GOT3 (cell line): ENCODE measurements at places on chromosomes 11 and 22.

DNA sequence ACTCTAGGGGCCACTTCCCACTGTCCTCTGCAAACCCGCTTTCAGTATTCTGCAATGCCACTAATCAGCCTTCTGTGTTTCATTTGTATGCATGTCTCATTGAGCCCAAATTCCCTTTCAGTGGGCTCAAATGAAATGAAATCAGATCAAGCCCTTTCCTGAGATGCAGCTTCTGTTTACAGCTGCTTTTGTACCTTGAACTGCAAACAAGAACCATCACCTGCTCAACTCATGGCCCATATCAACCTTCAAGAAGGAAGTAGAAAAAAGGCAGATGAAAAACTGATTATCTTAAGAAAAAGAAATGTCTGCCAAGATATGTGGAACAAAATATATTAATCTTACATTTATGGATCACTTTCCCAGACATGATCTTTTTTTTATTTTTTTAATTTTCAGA is 141.1 kb upstream of the ARHGAP42 start:
- no peak for DNase-seq

- no peak for DNase-seq
These were observed 71.2 kb upstream of the TBCEL start for GRCh38 chr11:120952461-120953434.

DNA sequence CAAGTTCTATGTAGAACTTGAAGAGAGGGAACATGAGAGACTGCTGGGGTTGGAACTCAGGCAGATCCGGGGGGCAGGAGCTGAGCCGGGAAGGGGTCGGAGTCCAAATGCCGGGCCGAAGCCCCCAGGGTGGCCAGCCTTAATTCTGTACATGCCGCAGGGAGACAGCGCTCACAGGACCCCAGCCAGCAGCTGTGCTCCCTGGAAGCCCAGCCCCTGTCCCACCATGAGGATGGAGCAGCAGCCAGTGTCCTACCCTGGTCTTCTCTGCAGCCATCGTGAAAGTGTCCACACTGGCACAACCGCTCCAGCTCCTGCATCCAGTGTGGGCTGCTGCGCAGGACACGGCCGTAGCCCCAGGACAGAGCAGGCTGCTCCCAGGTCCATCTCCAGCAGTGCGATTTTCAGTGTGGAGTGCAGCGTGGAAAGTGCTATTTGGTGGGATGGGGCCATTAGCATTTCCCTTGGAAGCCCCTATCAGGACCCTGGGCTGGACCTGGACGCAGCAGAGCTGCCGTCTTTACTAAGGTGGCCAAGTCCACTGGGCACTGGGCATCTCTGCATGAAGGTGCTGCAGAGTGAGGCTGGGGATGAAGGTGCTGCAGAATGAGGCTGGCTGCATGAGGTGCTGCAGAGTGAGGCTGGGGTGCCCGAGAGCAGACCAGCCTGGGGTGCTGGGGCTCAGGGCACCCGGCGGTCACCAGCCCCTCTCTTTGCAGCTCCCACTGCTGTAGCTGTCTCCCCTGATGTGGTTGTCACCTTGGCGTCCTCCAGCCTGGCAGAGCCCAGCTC is 737.4 kb downstream of the BRD1 start:
- no peak for DNase-seq

- no peak for DNase-seq
These were observed 648 bp downstream of the FOSL1 start for GRCh38 chr11:65899356-65900124.

GRCh38 chr11:9506489-9507276 is 45.9 kb downstream of the ZNF143 start:
- DNase-seq = no peak

GRCh38 chr22:34324763-34325162 is 404.5 kb upstream of the LARGE1 start:
- no peak for DNase-seq

DNA sequence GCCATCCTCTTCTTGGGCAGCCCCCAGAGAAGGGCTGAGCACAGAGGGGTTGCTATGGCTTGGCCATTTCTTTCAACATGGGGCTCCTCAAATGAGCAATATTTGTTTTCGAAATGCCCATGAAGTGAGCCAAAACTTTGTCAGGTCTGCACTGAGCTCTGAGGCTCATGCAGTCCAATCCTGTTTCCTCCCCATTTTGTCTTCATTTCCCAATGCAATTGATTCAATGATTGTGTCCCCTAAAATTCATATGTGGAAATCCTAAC is 60.6 kb upstream of the CD44 start:
- DNase-seq = no peak

DNA sequence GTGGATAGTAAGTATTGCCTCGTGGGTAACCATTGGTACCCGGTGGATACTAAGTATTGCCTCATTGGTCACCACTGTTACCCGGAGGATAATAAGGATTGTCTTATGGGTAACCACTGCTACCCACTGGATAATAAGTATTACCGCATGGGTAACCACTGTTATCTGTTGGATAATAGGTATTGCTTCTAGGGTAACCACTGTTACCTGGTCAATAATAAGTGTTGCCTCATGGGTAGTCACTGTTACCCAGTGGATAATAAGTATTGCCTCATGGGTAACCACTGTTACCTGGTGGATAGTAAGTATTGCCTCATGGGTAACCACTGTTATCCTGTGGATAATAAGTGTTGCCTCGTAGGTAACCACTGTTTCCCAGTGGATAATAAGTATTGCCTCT is 22.6 kb upstream of the NXPE4 start:
- DNase-seq = no peak

- DNase-seq = no peak
These were observed 10.3 kb downstream of the APOL4 start for GRCh38 chr22:36191106-36191836.

DNA sequence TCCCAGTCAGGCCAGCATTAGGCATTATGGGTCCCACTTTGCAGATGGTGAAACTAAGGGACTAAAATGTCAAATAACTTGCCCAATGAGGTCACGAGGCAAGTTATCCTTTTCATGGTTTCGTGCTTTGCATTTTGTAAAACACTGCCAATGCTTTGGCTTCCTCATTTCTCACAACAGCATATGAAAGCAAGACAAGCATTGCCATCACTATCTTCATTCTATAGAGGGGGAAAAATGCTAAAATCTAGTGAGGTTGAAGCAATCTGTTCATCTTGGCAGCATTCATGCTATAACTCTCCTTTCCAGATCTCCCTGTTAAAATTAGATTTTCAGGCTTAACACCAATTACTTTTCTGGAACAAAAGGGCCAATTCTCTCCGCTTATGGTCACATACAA is 14.8 kb downstream of the FAM181B start:
- no peak for DNase-seq

DNA sequence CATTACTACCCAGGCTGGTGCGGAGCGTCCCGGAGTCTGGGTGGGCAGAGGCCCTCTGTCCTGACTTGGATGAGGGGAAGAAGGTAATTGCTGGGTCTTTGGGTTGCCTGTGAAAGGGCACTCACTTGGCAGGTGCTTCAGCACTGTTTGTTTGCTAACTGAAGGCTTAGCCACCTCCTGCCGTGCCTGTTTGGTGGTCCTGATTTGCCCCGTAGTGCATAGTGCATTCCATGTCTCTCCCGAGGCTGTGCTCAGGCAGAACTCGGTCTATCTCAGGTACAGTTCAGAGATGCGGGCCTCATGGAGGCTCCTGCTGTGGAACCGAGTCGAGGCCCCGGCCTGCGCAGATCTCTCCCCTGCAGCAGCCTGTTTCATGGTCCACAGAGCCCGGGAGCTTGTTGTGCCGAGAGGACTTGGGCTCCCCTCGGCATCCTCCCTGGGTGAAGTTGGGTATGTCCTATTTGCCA is 146.2 kb downstream of the TBC1D22A start:
- no peak for DNase-seq

DNA sequence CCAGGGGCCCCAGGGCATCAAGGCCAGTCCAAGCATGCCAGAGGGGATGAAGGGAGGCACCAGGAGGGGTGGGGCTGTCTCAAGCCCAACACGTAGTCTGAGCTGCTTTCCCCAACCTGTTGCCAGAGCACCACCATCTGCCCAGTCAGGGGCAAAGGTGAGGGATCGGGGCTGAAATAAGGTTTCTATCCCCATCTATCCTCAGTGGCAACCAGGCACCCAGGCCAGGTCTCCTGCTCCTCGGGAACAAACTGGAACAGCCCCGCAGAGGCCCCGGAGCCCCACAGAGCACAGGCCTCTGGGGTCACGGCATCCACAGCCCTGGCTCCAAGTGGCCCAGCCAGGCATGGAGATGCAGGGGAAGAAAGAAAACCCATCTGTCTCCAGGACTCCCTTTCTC is 19.3 kb downstream of the STARD10 start:
- DNase-seq = no peak

DNA sequence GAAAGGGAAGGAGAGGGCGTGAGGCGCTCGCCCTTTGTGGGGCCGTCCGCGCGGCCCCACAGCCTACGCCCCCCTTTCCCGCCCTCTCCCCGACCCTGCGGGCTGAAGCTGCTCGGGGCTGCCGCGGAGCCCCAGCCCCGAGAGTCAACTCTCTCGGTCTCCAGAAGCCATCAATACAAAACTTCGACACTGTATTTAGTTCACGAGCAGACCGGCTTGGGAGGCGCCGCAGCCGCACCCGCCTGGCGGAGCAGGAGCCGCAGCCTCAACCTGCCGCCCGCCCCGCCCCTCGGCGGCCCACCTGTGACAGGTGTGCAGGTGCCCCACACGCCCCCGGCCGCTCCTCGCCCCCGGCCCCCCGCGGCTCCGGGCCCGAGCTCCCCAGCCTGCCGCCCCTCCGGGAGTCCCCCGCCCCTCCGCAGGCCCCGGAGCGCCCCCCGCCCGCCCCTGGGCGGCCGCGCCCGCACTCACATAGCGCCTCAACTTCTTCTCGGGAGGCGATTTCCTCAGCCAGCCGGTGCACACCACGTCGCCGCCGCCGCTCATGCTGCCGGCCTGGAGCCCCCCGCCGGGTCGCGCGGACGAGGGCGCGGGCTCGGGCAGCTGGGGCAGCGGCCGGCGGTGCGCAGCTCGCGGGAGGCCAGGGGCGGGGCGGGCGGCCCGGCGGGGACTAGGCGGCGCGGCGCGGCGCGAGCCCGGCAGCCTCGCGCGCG is at the start of gene GAB2:
Gene GAB2, minus strand, starts transcription at position 646 of the 713 bp plus-strand sequence. Its CDS starts 100 bp downstream, at position 546.
- DNase-seq = no peak

- no peak for DNase-seq
These were observed 296.0 kb downstream of the CTTN start for GRCh38 chr11:70694371-70694770.

GRCh38 chr11:80309301-80309700 is 868.5 kb upstream of the TENM4 start:
- no peak for DNase-seq

- DNase-seq = no peak
These were observed 12.8 kb upstream of the EXT2 start for GRCh38 chr11:44082645-44083044.

DNA sequence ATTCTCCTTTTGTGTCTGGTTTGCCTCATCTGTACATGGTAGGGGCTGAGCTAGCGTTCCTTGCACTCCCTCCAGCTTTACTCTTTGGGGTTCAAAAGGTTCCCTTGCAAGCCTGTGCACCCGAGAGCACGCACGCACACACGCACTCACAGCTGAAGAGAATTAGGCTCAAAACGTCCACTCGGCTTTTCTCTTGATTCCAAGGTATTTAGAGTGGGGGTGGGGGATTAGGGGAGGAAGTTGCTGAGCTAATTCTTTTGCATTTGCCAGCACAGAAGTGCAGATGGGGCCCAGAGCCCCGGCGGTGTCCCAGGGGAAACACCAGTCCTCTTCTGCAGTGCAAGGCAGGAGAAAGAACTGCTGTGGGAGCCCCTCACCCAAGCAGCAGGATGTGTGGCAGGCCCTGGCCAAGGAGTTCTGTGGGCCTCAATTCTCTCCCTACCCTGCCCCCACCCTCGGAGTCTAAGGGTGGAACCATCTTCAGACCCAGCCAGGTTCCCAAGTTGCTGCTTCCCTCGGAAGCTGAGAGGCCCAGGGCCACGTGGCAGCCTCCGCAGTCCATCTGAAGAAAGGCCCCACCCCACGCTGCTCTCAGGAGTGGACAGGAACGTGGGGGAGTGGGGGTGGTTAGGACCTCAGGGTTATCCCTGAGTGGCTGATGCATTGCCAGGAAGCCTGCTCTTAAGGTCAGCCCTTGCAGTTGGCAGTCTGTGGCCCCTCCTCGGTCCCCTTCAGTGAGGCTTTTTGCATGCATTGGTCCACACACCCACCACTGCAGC is 3.8 kb upstream of the KCNQ1OT1 start:
- DNase-seq = no peak

GRCh38 chr11:134466610-134467567 is 54.8 kb upstream of the B3GAT1 start:
- DNase-seq = no peak

DNA sequence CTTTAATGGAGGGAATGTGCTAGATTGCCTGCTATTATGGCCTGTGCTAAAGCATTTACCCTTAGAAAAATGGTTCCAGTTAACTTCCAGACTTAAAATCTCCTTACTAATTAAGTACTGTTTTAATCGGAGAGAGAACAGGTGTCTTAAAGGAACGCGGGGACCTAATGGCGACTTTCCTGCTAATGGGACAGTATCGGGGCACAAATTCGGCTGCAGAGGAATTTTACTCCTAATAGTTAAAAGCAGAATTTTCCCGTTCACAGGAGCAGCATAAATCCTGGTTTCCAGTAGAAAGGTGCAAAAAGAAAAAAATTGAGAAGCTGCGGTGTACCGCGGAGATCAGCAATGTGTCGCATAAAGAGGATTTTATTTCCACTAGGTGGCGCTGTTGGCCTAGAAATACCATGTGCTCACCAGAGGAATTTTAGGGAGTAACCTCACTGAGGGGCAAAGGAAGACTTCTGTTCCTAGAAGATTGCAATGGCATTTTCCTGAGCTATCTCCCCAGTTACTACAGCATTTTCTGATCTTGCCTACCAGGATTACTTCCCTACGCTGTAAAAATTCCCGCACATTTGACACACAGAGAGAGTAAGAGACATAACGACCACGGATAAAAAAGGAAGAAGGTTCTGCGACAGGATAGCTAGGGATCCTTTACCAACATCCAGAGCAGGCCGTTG is 44.5 kb downstream of the ZNF280B start:
- DNase-seq = peak; percentile 16

GRCh38 chr11:95884376-95884775 is 39.5 kb downstream of the MTMR2 start:
- DNase-seq = no peak

- no peak for DNase-seq
These were observed 2.7 kb downstream of the TENM4 start for GRCh38 chr11:79437981-79438630.

GRCh38 chr11:94925422-94926270 is 47.7 kb downstream of the CWC15 start:
- no peak for DNase-seq

DNA sequence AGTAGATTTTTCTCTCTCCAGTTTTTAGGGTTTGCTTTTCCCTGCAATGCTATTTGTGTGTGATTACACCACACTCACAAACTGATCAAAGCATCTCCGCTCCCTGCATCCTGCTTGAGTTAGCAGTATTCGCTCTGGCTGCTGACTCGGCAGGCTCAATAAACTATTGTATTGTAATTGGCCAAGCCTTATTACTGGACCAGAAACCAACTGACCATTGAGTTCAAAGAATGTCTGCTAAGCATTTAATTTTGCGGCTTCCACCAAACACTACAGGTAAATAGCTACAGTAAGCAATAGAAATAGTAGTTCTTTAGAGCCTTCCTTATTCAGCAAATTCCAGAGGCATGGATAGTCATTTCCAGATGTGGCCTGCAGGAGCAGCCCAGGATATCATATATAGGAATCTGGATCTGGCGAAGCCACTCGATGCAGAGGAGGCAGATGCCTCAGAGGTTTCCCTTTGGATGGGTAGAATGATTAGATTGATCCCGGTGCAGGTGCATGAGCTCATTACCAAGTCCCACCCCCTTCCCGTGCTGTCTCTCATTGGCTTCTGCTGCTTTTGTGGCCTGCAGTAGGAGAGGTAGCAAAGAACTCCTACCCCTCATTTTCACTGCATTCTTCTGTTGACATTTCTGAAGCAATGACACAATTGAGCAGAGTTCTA is 77.3 kb downstream of the COMMD9 start:
- DNase-seq = no peak
